Natural killer cell treated with Interleukin-12 subunit alpha and Interleukin-12 subunit beta and Interleukin-15 and Interleukin-18, amount 100 ng/mL, for 72 hours (primary cell): ENCODE measurements at places on chromosomes 5 and 9. TPM values are rescaled to one million over a fixed set of nuclear protein-coding genes. Genes with fewer than 3 reads are reported as not detected.

Gene HCN1
- total RNA-seq: not detected

Gene PRDM12
- not detected for total RNA-seq

Gene CHSY3
- total RNA-seq: 0.19 TPM

Gene DDX4
- total RNA-seq: not detected

Gene HACD4
- 3.1 TPM for total RNA-seq

Gene BTNL3
- total RNA-seq: not detected

Gene CTNNA1
- 65.8 TPM for total RNA-seq

Gene CCNH
- total RNA-seq: 63.2 TPM

Gene OMD
- total RNA-seq: not detected
